Stimulated activated CD4-positive, alpha-beta T cell treated with anti-CD3 and anti-CD28 coated beads, Interleukin-15, amount 100 ng/mL, for 1 hour (primary cell): ENCODE measurements at places on chromosomes 3 and 15.

DNA sequence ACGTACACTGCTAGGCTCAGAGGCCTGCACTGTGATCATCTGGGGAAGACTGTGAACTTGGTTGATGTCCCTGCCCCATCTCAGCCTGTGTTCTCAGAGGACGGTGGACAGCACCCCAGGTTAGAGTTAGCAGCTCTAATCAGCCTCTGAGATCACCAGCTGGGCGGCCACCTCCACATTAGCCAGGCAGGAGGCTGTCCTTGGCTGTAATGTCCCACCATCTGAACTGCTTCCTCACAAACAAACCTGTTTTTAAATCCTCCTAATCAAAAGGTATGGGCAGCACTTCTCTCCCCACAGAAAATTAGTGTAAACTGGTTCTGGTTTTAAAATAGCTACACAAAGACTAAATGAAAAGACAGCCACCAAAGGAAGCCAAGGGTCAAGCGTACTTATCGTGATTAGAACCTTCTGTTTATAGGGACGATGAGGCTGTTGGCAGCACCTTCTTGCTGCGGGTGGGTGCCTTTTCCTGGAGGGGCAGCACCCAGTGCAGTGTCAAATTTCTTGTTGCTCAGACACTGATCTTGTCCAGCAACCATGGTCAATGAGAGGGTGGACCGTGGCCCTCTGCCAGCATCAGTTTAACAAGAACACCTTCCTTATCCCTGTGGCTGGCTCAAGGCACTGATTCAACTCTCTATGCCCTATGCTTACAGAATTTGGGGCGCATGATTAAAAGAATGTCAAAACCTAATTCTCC lies 24.6 kb downstream of the ACSBG1 start:
- no peak for DNase-seq

DNA sequence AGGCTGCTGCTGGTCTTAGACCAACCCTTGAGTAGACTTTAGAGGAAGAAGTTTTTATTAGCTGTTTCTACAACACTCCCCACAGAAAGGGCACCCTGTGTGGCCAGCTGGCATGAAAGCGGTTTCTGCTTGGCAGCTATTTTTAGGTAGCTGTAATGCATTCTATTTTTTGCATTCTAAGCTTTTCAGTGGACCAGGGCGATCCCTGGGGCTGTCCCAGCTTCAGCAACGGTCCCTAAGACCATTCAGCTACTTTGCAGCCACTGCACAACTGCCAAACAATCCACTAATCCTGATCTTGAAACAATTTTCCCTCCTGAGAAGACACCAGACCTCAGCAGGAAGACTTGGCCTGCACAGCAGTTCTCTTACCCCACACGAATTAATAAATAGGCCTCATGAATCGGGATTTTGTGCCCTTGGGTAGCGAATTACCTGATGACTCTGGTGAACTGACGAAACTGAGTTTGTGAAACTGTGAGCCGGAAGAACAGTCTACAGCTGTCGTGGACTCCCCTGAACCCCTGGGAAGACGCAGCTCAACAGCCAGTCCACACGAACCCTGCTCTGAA lies 14.6 kb upstream of the TFRC start:
- no peak for DNase-seq

- DNase-seq: no peak
Observed at GRCh38 chr15:68717951-68718350, 102.7 kb downstream of the ANP32A start.

GRCh38 chr15:39820050-39820602 lies 37.5 kb upstream of the FSIP1 start:
- no peak for DNase-seq

- no peak for DNase-seq
Observed at GRCh38 chr3:171565481-171566058, 105.4 kb upstream of the TNIK start.
